NCI-H82 (cell line): ENCODE measurements at places on chromosomes 3 and 15.

- DNase-seq = no peak
These were observed 1045.0 kb downstream of the FHIT start for GRCh38 chr3:60206206-60206605.

DNA sequence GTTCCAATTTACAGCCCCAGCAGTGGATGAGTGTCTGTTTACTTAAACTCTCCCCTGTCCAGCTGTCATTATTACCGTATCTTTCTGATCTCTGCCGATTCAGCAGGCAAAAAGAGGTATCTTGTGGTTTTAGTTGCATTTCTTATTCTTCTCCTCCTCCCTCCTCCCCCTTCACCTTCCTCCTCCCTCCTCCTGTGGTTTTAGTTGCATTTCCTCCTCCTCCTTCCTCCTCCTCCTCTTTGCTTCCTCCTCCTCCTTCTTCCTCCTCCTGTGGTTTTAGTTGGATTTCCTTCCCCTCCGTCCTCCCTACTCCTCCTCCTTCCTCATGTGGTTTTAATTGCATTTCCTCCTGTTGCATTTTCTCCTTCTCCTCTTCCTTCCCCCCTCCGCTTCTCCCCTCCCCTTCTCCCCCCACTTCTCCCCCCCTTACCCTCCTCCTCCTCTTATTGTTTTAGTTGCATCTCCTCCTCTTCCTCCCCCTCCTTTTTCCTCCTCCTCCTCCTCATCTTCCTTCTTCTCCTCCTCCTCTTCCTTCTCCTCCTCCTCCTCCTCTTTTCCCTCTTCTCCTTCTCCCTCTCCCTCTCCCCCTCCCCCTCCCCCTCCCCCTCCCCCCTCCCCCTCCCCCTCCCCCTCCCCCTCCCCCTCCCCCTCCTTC, 25.3 kb upstream of the VPS33B start:
- DNase-seq = no peak

- no peak for DNase-seq
These were observed 36.9 kb upstream of the COL8A1 start for GRCh38 chr3:99601515-99601914.

- DNase-seq = no peak
These were observed 52.3 kb upstream of the PIAS1 start for GRCh38 chr15:68001811-68002210.

DNA sequence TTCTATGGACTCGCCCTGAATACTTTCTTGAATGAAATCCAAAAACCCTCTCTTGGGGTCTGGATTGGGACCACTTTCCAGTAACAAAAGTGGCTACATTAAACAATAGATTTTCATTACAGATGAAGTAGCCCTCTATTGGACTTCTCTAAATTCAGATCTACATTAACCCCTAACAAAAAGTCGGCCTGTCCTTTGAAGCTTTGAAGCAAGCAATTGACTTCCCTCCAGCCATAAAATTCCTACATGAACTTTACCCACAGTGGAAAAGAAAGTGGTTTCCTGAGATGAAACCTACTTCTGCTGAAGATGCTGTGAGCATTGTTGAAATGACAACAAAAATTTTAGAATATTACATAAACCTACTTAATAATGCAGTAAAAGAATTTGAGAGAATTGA, 967.1 kb upstream of the ROBO1 start:
- no peak for DNase-seq

DNA sequence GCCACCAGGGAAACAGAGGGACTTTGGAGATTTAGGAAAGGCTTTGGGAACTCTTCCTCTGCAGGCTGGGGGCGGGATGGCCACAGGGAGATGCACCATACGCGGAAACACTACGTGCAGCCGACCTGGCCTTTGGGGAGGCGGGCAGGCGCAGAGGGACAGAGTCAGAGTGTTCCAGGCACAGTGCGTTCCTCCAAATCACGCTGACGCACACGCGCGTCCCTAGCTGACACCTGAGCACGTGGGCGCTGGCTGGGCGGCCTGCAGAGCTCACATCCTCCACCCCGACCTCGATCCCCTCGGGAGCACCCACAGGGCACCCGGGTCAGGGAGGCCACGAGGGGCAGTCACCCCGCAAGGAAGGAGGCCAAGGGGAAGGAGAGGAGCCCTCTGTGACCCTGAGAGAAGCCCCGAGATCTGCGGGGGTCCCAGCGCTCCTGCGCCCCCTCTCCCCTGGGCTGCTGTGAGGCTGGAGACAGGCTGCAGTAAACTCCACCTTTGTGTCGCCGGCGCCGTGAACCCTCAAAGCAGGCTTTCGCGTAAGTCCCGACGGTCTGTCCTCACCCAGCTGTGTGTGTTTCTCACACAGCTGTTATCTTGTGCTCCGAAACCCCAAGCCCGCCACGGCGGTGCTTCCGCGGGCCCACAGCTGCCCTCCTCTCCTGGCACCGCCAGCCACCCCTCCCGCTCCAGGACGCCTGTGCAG, 196.3 kb downstream of the OCA2 start:
- no peak for DNase-seq

- no peak for DNase-seq
These were observed 298.8 kb upstream of the PLSCR5 start for GRCh38 chr3:146903927-146904326.

GRCh38 chr3:48356419-48356818, 15.6 kb upstream of the FBXW12 start:
- DNase-seq = no peak

GRCh38 chr3:126422121-126422520, 27.4 kb downstream of the CFAP100 start:
- DNase-seq = no peak

GRCh38 chr15:45121706-45122417, 7.7 kb downstream of the DUOXA2 start:
- DNase-seq = no peak

GRCh38 chr3:141926929-141927328, 50.5 kb downstream of the ATP1B3 start:
- DNase-seq = no peak

DNA sequence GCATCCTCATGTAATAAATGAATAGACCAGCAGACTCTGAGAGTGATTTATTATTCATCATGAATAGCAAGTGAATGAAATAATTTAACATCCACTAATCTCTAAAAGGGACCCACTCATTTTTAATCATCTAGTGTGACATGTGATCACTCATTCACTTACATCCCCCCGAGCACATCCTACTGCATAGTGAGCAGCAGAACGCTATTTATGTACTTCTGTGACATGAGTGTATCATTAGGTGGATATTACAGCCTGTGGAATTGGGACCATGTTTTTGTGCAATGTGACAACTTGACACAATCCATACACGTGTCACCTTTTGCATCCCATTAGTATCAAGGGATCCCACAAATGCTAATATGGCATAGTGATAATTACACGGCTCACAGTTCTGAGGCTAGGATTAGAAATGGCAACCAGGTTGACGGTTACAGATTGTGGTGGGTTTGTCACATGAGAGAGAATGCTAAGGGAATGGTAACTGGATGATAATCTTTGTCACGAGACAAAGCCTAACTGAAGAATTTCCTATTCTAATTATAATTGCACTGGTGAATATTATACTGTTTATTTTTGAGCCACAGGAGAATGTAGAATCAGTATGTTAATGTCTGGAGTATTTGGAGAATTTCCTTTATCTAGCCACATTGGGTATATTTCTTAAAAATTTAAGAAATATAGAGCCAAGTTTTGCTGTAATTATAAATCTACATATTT, 595.2 kb upstream of the TBL1XR1 start:
- no peak for DNase-seq
